ENCODE measurements at places on chromosomes 11 and 22. TPM values are rescaled to one million over a fixed set of nuclear protein-coding genes. Genes with fewer than 3 reads are reported as not detected.
A peak's percentile ranks its signal among the peaks of the same experiment; 100 is the strongest.

The RBFOX2 gene
- total RNA-seq, result 199 TPM

GRCh38 chr11:32366666-32367065 lies 68.7 kb downstream of the WT1 start:
- DNase-seq, result no peak

DNA sequence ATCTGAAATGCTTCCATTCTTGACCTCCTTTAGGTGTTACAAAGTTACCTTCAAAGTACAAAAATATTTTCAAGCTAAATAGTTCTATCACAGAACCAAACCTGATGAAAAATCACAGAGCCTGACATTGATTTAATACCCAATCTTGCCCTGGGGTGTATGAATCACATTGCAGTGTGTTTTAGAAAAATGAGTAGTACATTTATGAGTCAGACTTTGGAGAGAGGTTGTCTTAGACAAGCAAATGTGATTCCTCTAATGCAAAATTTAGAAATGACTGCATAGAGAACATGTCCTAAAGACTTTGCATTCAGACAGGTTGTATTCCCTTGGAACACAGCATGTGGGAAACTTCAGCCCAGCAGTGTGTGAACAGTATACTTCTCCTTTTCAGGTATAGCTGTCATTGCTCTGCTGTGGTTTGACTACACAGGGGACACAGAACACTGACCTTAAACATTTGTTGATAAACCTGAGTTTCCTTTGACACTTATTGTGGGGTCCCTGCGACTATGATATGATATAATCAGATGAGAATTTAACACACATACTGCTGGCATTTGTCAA lies 972.1 kb downstream of the JRKL start:
- no peak for DNase-seq

The MS4A6E gene
- total RNA-seq, result not detected

GRCh38 chr22:27115816-27116256 lies 458.4 kb downstream of the MIAT start:
- DNase-seq, result no peak

The ANKK1 gene
- total RNA-seq, result 0.92 TPM

DNA sequence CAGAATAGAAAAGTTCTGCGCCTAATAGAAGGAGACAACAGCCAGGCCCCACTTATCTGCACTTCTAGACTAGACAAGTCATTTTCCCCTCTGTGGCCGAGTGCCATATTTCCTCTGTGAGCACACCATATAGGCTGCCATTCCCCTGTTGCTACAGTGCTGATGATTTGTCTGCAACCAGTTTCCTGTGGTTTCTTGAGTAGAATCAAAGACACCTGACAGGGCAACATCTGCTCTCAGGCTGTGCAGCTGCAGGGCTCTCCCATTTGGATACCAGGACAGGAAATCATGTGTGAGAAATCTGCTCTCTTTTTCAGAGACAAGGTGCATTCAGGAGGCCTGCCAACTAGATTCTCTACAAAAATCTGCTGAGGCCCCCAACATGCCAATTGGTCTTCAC lies 879.3 kb downstream of the DLG2 start:
- DNase-seq, result no peak

The OR4S2 gene
- total RNA-seq, result not detected

GRCh38 chr22:43289976-43290721 lies 53.0 kb downstream of the SCUBE1 start:
- DNase-seq, result no peak

The OR4D9 gene
- total RNA-seq, result not detected

GRCh38 chr11:113378692-113379091 lies 8.9 kb upstream of the ANKK1 start:
- DNase-seq, result no peak

The OR52E5 gene
- not detected for total RNA-seq

DNA sequence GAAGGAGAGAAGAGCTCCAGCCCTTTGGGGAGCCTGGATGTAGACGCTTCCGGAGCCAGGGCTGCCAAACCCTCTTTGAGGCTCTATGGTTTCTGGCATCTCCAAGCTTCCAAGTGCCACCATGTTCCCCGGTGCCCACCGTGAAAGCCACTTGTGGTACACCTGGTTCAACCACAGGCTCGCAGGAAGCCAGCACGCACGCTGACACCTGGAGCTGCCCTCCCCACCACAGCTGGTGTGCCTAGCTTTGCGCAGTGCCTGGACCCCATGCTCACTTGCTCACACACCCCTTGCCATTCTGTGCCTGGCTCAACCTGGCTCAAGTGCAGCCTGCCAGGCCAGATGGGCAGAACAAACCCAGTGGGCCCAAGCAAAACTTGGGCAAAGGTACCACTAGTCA lies 831.4 kb downstream of the DLG2 start:
- DNase-seq, result no peak

GRCh38 chr11:14642453-14642852 lies 1.2 kb upstream of the PDE3B start:
- no peak for DNase-seq

The GRM5 gene
- 116 TPM for total RNA-seq

The CABP7 gene
- total RNA-seq, result 2.3 TPM

DNA sequence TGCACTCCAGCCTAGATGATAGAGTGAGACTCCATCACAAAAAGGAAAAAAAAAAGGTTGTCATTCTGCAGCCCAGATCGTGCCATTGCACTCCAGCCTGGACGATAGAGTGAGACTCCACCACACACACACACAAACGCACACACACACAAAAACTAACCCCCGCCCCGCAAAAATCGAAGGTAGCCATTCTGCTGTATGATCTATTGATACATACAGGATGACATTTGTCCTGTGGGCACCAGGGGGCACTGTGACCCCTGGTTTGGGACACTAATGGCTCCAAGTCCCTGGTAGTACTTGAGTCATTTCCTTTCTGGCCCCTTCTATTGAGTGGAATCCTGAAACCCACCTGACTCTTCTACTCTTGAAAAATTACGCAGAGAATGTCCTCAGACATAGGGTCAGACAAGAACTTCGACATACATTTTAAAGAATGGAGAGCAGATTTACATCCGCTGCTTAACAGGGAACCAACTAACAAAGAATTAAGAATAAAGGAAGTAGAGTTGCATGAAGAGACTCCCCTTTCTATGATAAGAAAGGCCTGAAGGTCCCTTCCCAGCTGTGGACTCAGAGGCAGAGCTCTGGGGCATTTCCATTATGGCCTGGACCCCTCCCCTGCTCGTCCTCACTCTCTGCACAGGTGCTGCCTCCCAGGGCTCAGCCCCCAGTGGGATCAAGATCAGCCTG lies 35.0 kb upstream of the PRAME start:
- no peak for DNase-seq

DNA sequence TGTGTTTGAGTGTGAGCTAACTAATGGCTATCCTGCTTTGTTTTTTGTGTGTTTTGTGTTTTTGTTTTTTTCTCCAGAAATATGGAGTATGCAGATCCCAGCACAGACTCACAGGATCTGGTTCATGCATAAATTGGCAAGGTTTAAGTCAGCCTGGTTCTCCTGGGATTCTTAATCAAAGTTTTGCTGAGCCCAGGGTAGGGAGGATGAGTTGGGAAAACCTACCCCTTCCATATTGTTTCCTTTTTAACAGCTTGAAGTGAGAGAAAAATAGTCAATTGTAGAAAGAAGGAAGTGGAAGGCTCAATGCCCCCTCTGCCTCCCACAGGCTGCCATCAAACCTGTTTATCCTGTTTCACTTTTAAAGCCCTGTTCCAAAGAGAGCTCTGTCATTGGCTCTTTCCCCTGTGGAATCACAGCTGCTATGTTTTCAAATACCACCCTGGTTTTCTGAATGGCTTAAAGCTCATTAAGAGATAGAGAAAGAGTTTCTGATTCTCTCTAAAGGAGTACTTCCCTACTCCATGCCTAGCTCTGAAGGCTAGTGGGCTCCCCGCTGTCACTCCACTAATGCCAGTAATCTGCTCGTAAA lies 23.4 kb upstream of the CADM1 start:
- no peak for DNase-seq

DNA sequence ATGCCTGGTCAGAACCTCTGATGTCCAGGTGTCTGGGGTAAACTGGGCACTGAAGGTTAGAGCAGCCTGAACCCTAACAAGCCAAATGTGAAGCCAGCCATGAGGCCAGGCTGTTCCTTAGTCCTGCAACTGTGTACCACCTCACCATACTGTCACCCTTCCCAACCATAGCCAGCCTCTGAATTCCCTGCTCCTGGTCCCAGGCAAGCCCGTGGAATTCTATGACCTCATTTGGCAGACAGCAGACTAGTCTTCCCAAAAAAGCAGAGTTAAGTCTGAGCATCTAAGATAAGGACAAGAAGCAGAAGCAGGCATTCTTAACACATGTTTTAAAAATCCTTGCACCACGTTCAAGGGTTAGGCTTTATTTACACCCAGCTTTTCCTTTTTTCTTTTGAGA lies 134.8 kb downstream of the C11orf58 start:
- DNase-seq, result no peak

DNA sequence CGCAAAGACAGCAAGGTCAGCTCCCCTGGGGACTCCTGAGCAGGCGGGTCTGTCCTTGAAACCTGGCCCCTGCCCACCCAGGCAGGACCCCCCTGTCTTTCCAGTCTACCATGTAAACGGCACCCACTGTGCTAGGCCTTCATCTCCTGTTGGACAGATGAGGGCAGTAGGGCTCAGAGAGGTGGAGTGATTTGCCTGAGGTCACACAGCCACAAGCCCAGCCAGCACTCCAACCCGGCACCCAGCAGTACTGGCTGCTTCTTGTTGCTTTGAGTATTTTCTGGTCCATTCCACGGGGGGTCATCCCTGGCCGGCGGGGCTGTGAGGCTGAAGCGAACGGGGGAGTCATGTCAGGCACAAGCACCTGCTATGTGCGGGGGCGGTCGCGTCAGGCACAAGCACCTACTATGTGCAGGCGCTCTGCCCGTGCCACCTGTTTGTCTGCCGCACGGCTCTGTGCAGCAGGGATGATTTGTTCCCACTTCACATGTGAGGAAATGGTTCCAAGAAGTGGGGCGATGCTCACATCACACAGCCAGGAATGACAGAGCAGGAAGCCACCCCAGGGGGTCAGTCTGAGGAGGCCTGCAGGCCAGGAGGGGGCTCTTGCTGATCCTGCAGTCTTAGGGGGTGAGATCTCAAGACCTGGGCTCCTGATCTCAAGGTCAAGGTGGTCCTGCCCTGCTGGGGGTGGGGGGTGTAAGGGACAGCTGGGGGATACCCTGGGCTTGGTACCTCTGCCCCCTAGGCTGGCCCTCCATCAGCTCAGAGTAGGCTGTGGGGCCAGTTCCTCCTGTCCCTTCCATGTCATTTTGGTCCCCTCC lies 110.7 kb downstream of the CACNA1I start:
- no peak for DNase-seq

DNA sequence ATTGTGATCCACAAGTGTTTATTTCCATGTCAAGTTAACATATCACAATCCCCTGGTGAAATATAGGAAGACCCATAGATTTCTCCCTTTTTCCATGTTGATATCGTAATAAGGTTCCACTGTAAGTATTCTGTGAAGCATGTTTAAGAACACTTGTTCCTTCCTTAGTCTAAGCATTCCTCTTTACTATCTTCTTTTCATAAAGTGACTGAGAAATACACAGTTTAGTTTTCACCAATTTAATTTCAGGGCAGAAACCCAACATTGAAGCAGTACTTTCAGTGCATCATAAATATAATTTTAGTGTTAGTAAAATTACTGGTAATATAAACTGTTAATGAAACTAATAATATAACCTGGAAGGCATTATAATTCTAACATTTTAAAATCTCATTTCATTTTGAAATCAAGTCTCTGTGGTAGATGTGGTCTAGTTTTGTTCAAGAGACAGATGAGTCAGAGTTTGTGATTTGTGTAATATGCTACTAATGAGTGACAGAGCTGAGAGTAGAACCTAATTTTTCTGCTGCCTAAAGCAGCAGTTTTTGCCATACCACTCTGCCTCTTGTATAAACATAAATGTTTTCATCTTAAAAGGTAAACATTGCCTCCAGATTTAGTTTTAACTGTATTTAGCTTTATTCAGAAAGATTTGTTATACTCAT lies 79.4 kb downstream of the ATM start:
- no peak for DNase-seq

The TNKS1BP1 gene
- total RNA-seq, result 53.6 TPM

GRCh38 chr11:12114193-12115033 lies 4.0 kb downstream of the MICAL2 start:
- DNase-seq, result no peak

DNA sequence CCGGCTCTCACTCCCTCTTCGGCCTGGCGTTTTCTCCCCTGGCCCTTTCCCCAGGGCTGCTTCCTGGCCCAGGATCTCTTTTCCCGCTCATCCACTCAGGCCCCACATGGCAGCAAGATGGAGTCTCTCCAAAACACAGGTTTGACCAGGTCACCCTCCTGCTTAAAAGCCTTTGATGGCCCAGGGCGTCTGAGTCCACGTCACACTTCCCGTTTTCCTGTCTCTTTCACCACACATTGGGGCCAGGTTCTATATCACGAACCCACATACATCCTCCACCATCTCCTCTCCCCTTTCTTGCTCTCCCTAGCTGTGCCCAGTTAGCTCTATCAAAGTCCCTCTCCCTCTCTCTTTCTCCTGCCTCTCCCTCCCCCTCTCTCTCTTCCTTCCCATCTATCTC lies 7.8 kb upstream of the LRRC32 start:
- DNase-seq, result no peak

DNA sequence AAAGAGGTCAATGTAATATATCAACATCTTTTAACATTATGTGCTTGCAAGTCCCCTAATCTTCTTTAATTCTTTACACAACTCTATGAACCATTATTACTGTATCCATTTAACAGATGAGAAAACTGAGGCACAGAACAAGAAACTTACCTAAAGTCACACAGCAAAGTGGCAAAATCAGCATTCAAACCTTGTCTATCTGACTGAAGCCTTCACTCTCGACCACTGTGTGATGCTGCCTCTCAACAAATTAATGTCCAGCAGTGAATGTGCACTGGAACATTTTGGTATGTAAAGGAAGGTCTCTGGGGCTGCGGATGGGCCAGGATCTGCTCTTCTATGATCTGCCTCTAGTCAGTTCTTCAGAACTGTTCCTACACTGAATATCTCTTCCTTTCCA lies 42.1 kb downstream of the PRCP start:
- DNase-seq, result no peak

The APOL5 gene
- not detected for total RNA-seq

The ZMAT5 gene
- 20.2 TPM for total RNA-seq

DNA sequence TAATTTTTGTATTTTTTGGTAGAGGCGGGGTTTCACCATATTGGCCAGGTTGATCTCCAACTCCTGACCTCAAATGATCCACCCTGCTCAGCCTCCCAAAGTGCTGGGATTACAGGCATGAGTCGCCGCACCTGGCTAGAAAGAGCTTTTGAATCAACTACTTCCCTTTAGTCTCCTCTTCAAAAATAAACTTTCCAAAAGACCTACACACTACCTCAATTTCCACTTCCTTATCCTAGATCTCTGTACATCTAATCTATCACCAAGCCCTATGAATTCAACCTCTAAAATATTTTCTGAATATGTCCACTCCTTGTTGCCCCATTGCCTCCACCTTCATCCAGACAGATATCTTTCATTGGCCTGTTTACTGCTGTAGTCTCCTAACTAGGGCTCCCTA lies 13.1 kb upstream of the DDX6 start:
- no peak for DNase-seq

The UBASH3B gene
- total RNA-seq, result 36.7 TPM

GRCh38 chr11:64298966-64299846 lies 952 bp upstream of the CATSPERZ start:
- peak; percentile 84 for DNase-seq

Measured in dorsolateral prefrontal cortex (tissue), 122 donors.